ENCODE measurements at places on chromosomes 12 and 14.

DNA sequence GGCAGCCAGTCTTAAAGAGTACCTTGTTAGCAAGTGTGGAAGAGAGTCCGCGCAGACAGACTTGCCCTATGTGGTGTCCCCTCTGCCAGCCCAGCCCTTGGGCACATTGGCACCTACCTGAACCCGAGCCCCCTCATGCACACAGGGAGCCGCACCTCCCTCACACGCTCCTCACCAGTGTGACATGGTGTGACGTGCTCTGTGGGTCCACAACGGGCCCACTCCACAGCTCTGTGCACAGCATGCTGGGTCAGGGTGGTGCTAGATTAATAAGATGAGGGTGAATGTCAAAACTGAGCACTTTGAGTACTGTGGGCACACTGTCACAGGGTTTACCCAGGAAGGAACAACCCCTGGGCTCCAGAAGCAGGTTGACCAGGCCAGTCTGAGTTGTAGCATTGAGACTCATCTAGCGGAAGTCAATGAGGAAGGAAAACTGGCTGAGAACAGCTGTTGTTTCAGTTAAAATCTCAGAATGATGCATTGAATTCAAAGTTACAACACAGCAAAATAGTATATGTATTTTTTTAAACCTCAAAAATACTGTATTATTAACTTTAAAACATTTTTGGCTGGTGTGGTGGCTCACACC lies 53.4 kb upstream of the AMN start:
- no peak for DNase-seq

DNA sequence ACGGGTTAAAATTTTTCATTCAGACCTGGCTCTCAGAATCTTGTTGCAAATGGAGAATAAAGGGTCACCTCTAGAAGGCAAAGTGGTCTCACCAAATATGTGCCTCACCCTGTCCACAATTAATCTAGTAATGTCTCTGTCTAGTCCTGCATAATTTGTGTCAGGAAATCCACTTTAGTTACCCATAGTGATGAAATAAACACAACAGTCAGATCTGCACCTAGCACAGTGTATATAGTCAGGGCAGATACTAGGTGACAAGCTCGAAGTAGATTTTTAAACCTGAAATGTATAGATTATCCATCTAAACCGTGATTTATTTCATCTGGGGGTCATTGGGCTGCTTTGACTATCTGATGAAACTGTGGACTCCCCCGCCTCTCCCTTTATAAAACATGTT lies 15.9 kb upstream of the FLVCR2 start:
- no peak for DNase-seq

DNA sequence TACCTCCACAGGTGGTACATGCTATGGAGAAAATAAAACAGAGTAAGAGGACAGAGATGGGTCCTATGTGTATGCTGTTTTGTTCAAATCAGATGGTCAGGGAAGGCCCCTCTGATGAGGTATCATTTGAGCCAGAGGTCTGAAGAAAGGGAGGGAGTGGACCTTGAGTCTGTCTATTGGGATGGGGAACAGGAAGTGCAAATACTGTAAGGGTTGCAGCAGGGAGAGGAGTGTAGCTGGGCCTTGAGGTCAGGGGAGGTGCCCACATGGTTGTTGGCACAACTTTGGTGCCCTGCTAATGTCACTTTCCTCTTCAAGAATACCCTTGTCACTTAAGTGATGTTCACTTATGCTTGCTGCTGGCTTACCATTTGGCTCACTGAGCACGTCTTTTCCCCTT lies 83.3 kb downstream of the PRKCH start:
- DNase-seq = no peak

DNA sequence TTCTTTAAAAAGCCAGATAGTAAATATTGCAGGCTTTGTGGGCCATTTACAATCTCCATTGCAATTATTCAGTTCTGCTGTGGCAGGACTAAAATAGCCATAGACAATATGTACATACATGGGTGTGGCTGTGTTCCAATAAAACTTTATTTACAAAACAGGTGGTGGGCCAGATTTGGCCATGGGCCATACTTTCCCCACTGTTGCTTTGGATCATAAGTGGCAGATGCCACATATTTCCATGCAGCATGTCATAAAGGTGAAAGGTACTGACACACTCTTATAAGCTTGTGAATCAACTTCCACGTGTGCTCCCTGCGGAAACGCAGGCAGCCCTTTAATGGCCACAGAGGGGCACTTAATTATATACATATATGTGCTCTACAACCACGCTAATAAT lies 244.4 kb upstream of the FOXN3 start:
- DNase-seq = no peak

DNA sequence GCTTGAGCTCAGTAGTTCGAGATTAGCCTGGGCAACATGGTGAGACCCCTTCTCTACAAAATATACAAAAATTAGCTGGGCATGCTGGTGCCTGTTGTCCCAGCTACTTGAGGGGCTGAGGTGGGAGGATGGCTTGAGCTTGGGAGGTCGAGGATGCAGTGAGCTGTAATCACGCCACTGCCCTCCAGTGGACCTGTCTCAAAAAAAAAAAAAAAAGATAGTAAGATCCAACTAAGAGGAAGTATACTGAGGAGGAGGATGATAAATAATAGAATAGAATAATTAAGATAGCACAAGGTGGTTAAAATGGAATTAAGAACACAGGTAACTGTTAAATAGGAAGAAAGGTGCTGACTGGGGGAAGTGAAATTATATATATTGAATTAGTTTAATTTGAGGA lies 37.0 kb upstream of the BAZ1A start:
- DNase-seq = no peak

DNA sequence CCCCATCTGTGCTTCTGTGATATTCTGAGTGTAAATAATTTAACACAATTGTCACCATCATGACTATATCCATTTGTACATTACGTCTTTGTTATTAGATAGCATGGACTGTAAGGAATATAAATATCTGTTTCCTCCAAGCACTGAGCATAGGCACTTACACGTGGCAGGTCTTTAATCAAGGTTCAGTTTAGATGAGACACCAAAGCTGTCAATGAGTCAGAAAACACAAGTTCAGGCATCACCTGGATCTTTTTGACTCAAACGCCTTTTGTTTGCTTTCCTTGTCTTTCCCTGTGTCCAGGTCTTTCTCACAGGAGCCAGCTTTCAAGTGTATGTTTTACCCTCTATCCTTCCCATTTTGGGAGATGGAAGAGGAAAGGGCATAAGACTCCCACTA lies 163.2 kb upstream of the CCDC198 start:
- no peak for DNase-seq

- DNase-seq = no peak
Measured at GRCh38 chr12:96578526-96579125, 89.2 kb downstream of the CFAP54 start.

DNA sequence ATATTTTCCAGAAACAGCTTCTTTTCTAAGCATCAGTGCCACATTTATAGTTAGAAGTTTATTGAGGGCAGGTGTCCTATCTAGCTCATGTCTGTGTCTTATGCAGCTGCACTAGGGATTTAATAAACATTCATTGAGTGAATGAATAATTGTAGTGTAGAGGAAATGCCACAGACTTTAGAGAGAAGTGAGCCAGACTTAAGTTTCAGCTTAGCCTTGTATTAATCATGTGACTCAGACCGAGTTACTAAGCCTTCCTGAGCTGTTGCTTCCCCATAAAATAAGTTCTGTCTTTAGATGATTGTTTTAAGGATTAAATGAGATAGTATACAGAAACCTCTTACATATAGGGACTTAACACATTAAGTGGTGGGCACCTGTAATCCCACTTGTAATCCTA lies 236.1 kb upstream of the DDHD1 start:
- no peak for DNase-seq

- no peak for DNase-seq
Measured at GRCh38 chr14:85280074-85280473, 249.9 kb upstream of the FLRT2 start.

DNA sequence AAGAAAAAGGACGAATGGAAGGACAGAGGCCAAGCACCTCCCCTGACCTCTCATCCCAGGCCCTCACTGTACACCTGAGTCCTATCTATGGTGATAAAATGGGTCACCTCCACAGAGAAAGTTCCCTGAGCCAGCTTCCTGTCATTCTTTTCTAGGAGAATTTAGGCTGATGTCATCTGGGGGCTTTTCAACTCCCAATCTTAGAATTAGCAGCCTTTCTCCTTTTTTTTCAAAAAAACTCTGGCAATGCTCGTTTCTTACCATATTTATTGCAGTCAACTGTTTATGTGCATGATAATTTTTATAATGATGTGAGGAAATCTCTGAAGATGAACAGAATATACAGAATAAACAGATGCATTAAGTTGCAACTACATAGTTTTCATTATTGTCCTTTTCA lies 177.6 kb downstream of the SNAPC1 start:
- no peak for DNase-seq

DNA sequence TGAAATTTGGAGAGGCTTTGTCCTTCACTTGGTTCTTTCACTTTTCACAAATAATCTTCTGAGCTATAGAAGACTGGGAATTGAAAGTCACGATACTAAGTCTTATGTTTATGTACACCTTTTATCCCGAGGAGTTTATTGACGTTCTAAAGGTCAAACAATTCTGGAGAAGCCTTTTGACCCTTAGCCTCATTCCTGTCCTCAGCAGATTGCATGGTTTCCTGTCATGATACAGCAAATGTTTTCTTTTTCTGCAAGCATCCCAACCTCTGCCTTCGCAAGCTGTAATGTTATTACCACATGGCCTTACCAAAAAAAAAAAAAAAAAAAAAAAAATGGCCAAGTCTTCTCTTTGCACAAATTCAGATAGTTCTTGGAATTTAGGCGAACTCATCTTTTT lies 411.7 kb upstream of the FLRT2 start:
- DNase-seq = no peak

GRCh38 chr12:15583804-15584203 lies 205.4 kb downstream of the EPS8 start:
- no peak for DNase-seq

DNA sequence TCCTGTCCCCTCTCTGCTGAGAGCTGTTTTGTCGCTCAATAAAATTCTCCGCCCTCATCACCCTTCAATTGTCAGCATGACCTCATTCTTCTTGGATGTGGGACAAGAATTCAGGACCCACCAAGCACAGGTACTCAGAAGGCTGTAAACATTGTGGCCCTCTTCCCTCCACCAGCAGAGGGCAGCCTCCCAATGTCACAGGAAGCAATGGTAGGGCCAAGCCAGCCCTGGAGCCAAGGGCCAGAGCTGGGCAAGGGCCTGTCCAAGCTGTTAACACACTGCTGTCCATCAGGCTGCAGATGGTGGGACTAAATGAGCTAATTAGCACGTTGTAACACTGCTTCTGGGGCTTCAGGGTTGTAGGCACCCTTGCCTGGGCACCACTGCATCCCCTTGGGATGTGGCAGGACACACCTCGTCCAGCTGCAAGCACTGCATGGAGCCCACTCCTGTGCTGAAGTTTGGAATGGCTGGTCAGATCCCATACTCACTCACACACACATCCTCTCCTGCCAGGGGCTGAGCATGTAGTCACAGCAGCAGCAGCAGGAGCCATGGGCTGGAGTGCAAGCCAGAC lies 62.7 kb upstream of the HECTD1 start:
- no peak for DNase-seq

DNA sequence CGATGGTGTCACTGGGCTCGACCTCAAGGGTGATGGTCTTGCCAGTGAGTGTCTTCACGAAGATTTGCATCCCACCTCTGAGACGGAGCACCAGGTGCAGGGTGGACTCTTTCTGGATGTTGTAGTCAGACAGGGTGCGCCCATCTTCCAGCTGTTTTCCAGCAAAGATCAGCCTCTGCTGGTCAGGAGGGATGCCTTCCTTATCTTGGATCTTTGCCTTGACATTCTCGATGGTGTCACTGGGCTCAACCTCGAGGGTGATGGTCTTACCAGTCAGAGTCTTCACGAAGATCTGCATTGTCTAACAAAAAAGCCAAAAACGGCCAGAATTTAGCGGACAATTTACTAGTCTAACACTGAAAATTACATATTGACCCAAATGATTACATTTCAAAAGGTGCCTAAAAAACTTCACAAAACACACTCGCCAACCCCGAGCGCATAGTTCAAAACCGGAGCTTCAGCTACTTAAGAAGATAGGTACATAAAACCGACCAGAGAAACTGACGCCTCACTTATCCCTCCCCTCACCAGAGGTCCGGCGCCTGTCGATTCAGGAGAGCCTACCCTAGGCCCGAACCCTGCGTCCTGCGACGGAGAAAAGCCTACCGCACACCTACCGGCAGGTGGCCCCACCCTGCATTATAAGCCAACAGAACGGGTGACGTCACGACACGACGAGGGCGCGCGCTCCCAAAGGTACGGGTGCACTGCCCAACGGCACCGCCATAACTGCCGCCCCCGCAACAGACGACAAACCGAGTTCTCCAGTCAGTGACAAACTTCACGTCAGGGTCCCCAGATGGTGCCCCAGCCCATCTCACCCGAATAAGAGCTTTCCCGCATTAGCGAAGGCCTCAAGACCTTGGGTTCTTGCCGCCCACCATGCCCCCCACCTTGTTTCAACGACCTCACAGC lies 717 bp downstream of the UBC start:
- DNase-seq = no peak

- no peak for DNase-seq
Measured at GRCh38 chr12:101962486-101962885, 85.1 kb downstream of the DRAM1 start.

- no peak for DNase-seq
Measured at GRCh38 chr12:65854629-65855028, 30.3 kb downstream of the HMGA2 start.

GRCh38 chr12:5827591-5827990 lies 117.5 kb downstream of the ANO2 start:
- DNase-seq = no peak

DNA sequence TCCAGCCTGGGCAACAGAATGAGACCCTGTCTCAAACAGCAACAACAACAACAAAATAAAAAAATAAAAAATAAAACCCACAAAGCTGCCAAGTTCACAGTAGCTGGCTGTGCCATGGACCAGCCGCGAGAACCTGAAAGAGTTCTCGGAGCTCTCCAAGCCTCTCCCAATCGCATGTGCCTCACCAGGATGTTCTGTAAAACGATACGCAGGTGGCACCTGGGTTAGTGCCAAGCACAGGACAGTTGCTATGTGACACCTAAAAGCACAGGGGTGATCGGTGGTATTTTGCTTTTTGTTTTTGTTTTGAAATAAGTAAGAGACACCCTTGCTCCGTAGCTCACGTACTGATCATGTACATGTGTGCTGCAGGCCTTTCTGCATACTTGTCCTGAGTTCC lies 52.4 kb downstream of the RFLNA start:
- no peak for DNase-seq

GRCh38 chr14:50388256-50388931 lies 8.3 kb downstream of the CDKL1 start:
- DNase-seq = no peak

- DNase-seq = peak; percentile 64
Measured at GRCh38 chr12:34392741-34393085, 370.4 kb downstream of the ALG10 start.

GRCh38 chr12:104126548-104126947 lies 11.5 kb downstream of the NFYB start:
- no peak for DNase-seq

GRCh38 chr12:81257947-81258551 lies 180.2 kb downstream of the ACSS3 start:
- DNase-seq = no peak

DNA sequence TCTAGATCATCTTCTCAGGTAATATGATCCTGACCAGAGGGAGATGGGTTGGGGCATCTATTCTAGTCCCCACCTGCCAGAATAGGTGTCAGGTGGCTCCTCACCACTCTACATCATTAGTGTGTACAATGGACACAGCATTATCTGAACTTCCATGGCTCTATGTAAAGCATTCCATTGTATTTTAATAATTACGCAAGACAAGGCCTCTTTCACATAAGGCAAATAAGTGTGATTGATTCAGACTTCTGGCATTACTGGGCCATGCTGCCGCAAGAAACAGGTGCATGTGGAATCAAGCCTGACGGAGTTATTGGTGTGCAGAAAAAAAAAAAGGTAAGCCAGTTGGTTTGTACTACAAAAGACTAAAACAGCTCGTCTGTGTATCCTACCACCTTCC lies 3.1 kb upstream of the DDHD1 start:
- no peak for DNase-seq

All from vagina (tissue), 2 donors.